ENCODE measurements at places on chromosomes 4 and X.

- DNase-seq = no peak
These were observed 8.0 kb downstream of the SLC9B1 start for GRCh38 chr4:103011378-103012025.

GRCh38 chrX:42673301-42673810 lies 104.6 kb downstream of the PPP1R2C start:
- no peak for DNase-seq

DNA sequence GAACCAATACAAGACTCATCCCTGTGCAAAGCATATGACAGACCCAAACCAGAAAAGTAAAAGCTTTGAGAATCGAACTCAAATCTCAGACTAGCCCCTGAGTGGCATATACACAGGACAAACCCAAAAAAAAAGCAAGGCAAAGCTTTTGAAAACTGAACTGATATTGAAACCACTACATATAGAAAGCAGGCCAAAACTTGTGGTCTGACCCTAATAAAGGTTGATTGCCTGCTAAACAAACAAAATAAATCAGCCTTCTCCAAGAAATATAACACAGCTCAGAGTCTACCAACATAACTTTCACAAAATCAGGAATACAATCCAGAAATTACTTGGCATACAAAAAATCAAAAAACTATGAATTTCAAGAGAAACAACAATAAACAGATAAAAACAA lies 40.3 kb downstream of the LRBA start:
- DNase-seq = no peak

GRCh38 chrX:66200050-66200664 lies 36.1 kb downstream of the HEPH start:
- no peak for DNase-seq

- DNase-seq = no peak
These were observed 459.8 kb downstream of the FSTL5 start for GRCh38 chr4:161704040-161704439.

DNA sequence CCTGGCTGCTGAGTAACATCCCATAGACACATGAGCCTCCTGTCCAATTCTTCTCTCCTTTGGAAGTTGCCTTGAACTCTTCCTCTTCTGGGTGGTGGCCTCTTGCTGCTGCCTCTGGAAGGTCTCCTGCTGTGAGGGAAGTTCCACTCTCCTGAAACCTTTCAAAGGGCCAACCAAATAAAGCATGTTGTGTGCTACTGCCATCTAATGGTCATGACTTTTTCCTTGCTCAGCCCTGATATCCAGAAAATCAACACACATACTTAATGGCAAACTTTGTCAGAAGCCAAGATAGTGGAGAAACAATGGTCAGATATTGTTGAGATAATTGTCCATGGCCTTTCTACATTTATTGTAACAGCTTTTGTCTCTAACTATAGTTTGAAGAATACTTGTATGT lies 19.1 kb upstream of the ZXDA start:
- DNase-seq = no peak

DNA sequence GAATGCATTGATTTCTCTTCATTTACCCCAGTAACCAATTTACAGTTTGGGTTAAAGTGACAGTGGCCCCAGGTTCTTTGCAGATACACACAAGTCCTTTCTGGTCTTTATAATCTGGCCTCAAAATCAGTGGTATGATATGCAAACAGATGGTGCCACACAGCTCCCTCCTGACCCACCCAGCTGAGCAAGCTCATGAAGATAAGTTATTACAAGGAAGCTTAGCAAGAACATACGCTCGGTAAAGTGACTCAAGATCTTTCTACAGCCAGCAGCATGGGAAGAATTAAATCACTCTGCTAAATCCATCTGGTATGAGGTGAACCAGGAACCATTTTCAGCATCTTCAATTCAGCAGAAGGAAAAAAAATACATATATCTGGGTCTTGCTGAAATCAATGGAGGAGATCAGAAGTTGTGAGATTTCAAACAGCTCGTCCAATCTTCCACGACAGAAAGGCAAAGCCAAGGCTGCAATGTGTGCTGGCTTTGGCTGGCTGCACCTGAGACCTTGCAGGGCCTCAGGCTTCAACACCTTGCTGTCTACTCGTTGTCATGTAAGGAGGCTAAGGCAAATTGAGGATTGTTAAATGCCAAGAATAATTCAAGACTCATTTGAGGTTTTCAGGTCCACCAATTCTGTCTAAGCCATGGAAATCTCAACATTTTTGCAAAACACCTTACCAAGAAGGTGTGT lies 28.2 kb downstream of the SEL1L3 start:
- DNase-seq = no peak

DNA sequence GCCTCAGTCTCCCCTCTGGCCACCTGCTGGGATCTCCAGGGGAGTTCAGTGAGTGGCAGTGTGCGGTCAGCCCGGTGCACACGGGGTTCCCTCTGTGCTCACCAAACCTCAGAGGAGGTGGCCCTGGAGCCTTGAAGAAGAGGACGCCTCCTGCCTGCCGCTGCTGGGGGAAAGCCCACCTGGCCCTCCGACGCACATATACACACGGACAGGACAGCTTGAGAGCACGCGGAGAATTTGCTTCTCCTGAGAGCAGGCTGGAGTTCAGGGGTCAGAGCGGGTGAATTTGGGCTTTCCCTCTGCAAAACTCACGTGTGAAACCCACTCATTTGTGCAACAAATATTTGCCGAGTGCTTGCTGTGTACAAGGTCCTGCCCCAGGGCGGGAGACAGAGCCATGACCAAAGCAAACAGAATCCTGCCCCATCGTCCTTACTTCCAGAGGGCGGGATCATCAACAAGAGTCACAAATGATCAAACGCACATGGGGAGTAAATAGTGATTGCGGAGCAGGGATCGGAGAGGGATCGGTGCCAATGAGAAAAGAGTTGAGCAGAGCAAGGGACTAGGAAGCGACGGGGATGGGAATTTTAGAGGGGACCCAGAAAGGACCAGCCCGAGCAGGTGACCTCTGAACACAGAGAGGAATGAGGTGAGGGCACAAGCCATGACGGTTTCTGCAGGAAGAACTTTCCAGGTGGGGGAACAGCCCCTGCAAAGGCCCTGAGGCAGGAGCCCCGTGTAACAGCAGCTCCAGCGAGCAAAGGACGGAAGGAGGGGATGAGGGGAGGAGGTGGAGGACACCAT lies 17.6 kb downstream of the BLOC1S4 start:
- no peak for DNase-seq

DNA sequence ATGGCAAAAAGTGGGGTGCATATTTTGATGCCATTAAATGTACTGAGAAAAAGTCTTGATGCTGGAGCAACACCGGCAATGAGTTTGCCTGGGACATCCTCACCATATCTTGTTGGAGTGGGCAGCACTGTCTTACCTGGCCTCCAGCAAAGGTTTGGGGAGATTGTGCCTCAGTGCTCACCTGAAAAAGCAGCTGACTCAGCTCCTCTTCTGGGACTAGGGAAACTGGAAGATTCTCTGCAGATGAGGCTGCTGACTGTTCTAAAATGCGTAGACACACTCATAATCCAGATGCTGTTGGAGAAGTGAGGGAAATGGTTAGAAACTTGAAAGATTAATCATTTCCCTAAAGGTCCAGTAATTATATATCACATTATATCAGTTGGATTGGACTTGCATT lies 593.7 kb upstream of the HS3ST1 start:
- DNase-seq = no peak

GRCh38 chr4:110962616-110963015 lies 339.7 kb upstream of the PITX2 start:
- DNase-seq = no peak

GRCh38 chr4:169236873-169237626 lies 33.7 kb downstream of the SH3RF1 start:
- no peak for DNase-seq

- DNase-seq = no peak
These were observed 294.2 kb downstream of the GRIA2 start for GRCh38 chr4:157514711-157515110.

GRCh38 chrX:153782313-153782712 lies 1.5 kb downstream of the SRPK3 start:
- DNase-seq = no peak

GRCh38 chr4:118826723-118827444 lies 9.0 kb downstream of the SEC24D start:
- no peak for DNase-seq

DNA sequence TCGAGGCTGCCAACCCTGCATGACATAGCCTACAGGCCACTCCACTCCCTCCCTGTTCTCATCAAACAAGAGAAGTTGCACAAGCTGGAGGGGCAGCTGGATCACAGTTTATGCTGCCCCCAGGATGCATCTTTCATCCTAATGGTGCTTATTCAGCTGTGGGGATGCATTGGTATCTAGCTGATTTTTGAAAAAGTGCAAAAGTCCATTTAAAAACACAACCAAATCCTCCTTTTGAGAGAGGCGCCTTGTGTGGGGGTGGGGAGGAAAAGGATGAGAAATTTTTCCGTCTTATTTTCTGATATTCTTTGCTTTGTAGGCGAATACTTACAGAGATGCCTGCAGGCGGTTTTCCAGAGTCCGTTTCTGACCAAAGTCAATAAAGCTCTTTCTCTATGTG lies 276.4 kb upstream of the BOD1L1 start:
- DNase-seq = no peak

- no peak for DNase-seq
These were observed 79.7 kb downstream of the BCOR start for GRCh38 chrX:40018041-40018440.

DNA sequence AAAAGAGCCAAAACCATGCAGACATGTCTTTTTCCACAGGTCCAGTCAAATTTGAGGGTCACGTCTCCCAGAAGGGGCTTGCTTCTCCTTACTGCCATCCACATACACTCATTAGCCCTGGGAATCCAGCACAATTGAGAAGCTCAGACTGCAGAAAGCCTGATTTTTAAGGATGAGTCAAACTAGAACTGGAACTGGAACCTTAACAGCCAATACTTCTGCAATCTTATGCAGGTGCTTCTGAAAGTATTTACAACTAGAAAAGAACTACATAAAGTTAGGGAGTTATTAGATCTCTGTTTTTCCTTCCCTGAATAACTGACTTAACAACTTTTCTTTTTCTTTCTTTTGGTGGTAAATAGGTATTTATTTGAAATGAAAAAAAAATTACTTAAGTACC lies 86.3 kb downstream of the CDS1 start:
- no peak for DNase-seq

DNA sequence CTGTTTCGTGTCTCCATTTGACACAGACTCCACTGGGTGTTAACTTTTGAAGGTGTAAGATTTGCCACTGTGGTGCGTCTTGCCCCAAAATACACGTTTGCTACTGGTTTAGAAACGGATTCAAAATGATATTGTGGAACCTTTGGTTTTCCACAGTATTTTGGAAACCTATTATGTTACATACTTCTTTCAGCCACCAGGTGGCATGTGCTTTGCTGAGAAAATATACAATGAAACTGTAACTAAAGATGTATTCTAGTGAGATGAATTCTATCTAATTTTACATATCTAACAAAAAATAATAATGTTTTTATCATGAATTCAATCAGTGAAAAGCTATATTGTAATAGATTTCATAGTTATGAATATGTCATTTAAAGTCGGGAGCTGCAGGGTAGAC lies 28.4 kb upstream of the SLITRK4 start:
- no peak for DNase-seq

GRCh38 chrX:50635817-50636365 lies 165.3 kb upstream of the DGKK start:
- DNase-seq = no peak

- no peak for DNase-seq
These were observed 1020.5 kb upstream of the AGA start for GRCh38 chr4:178462710-178463109.

DNA sequence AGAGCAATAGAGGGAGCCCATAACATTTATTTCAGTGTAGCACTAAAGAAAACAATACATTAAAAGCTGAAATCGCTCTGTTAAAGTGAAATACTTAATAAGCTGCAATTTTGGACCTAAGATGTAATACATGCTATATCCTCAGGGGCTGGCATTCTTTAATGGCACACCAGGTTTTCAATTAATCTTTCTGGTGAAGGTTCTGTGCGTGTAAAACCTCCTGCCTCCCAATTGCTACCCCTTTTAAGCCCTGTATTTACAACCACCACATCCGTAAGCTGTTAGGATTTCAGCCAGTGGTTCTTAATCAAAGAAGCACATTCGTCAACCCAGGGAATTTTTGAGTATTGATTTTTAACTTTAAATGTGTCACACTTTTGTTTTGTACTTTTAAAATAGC lies 7.6 kb upstream of the COMMD8 start:
- DNase-seq = no peak

- DNase-seq = no peak
These were observed 119.0 kb upstream of the BMP3 start for GRCh38 chr4:80911458-80911857.

- no peak for DNase-seq
These were observed 58.6 kb downstream of the MAGEA10 start for GRCh38 chrX:152079768-152080167.

Data from activated T-helper 2 cell treated with anti-CD3 and anti-CD28 coated beads, Interferon-gamma antibody, Interleukin-2, Interleukin-4, amounts not matched to agents 10 μg/mL and 5 μg/mL and 100 μg/mL, durations not matched to agents 14 hours and 24 hours and 36 hours (primary cell).